Glutamatergic neuron (in vitro differentiated cells): ENCODE measurements at places on chromosomes 6 and 20. TPM values are rescaled to one million over a fixed set of nuclear protein-coding genes. Genes with fewer than 3 reads are reported as not detected.

DNA sequence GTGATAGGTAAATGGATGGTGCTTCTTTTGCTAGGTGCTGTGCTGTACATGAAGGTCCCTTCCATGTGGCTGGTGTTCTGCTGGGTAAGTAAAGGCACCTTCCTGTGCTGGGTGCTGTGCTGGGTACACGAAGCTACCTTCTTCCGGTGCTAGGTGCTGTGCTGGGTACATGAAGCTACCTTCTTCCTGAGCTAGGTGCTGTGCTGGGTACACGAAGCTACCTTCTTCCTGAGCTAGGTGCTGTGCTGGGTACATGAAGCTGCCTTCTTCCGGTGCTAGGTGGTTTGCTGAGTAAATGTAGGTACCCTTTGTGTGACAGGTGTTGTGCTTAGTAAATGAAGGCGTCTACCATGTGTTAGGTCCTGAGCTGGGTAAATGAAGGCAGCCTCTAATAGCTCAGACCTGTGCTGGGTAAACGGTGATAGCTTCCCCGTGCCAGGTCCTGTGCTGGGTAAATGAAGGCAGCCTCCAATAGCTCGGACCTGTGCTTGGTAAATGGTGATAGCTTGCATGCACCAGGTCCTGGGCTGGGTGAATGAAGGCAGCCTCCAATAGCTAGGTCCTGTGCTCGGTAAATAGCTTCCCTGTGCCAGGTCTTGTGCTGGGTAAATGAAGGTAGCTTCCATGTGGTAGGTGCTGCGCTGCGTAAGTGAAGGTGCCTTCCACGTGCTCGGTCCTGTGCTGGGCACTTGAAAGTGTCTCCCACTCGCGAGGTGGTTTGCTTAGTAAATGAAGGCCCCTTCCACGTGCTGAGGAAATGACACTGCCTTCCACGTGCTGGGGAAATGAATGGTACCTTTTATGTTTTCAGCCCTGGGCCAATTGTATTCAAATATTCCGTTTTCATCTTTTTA, 115.5 kb downstream of the ERMARD start:
- no peak for DNase-seq

DNA sequence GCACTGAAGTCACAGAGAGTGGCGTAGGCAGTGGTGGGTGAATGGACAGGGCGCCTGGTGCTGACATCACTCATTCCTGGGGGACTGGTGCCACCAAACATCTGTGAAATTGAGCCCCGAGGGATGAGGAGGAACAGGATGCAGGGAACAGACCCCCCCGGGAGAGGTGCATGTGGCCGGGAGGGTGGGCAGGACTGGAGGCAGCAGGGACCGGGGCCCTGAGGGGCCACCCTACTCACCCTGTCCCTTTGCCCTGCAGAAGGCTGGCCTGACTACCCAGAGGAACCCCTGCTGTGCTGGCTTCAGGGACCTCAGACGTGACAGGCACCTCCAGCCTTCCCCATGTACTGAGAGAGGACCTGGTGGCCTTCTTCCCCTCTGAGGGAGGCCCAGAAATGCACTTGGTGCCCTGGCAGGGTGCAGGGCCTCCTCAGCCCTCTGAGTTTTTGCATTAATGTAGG, 25.1 kb downstream of the SYNDIG1 start:
- no peak for DNase-seq

GRCh38 chr6:42332916-42333315, 115.3 kb upstream of the MRPS10 start:
- no peak for DNase-seq

The LCA5 gene
- 5.3 TPM for total RNA-seq

DNA sequence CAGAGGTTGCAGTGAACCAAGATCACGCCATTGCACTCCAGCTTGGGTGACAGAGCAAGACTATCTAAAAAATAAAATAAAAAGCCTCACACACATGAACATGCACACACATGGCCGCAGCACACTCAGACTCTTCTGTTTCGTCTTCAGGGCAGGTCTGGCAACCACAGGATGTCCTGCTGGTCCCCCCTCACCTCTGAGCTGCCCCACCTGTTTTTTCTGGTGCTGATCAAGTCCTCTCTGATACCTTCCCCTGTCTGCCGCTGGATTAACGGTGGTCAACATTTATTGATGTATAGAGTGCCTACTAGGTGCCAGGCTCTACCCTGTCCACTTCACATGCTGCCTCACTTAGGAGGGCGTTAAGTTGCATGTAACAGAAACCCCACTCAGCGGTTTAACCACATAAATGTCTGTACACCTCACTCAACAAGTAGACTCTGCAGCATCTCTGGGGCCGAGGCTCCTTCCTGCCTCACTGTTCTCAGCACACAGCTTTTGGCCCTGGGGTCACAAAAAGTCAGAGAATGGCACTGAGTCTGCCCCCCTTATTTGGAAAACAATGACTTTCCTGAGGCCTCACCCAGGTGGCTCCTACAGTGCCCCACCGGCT, 4.5 kb upstream of the AP5S1 start:
- no peak for DNase-seq

- no peak for DNase-seq
These were observed 193.4 kb upstream of the PRDM1 start for GRCh38 chr6:105892577-105893262.

- no peak for DNase-seq
These were observed 54.9 kb downstream of the SESN1 start for GRCh38 chr6:109039795-109040194.

The ITCH gene
- total RNA-seq = 59.4 TPM

- no peak for DNase-seq
These were observed 193.1 kb upstream of the SIM1 start for GRCh38 chr6:100657678-100658330.

GRCh38 chr6:78436335-78436734, 431.0 kb upstream of the IRAK1BP1 start:
- DNase-seq = no peak
